NCI-H187 treated with DMSO at 0.1 percent for 48 hours (cell line): ENCODE measurements at places on chromosomes 6 and 20.

- peak; percentile 97 for DNase-seq
Measured at GRCh38 chr20:5168651-5169396, 42.0 kb downstream of the CDS2 start.

GRCh38 chr6:14738497-14738896 is 507.4 kb upstream of the JARID2 start:
- DNase-seq = no peak

GRCh38 chr20:18778690-18779392 is 34.7 kb upstream of the SCP2D1 start:
- no peak for DNase-seq

DNA sequence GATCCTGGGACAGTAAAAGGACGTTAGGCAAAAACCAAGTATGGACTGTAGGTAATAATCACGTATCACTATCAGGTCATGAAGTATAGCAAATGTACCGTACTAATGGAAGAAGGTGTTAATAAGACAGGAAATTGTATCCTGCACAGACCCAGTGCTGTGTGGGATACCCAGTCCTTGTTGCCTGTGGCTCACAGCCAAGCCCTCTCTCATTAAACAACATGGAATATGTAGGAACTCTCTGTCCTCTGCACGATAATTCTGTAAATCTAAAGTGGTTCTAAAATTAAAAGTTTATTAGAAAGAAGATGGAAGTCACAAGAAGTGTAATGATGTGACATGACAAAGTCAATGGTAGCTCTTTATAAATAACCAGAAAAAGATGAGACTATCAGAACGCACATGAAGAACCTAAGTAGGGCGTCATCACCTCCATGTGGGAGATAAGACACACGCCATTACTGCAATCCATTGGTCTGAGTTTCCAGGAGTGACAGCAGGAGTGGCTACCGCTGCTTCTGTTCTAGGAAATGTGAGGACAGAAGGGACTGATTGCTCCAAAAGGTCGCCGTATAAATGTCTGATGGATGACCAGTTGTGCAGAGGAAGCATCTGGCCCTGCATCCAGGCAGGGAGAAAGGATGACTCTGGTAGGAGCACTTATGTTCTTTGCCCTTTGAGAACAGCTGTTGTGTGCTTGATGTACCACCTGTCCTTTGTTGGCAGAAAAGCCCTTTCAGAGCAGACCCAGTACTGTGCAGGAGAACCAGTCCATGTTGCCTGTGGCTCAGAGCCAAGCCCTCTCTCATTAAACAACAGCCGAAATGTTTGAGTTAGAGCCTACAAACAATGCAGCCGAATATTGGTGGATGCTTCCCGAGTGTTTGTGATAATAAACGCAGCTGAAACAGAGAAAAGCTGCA is 125.6 kb downstream of the FIG4 start:
- DNase-seq = peak; percentile 81

- no peak for DNase-seq
Measured at GRCh38 chr6:133245422-133245903, 4.3 kb downstream of the EYA4 start.

GRCh38 chr6:12361042-12361765 is 71.0 kb downstream of the EDN1 start:
- no peak for DNase-seq

DNA sequence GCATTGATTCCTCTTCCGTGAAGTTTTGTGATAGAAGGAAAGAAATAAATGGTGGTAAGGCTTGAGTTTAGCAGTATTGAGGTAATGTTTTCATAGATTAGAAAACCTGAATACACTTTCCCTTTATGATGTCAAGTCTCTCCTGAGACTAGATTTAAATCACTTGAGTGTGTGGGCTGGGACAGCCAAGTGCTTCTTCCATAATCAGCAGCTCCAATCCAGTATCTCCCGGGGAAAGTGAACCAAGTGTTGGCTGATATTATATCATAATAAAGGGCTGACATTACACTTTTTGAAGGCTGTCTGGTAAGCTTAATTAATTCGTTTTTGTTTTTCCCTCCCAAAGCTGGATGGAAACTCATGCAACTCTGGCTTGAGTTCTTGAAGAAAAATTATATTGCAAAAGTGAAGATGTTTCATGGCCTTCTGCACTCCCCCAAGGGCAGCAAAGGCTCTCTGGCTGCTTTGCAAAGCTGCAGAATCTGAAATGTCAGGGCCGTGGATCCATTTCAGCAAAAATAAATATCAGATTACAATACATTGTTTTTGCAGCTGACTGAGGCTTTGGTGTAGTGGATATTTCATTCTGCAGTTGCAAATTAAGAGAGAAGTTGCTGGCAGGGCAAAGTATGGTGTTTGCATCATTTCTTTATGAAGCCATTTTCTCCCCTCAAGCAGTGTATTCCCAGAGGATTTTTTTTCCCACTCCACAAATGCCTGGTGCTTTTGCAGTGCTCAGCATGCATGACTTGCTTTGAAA is 101.2 kb downstream of the MKKS start:
- DNase-seq = peak; percentile 77

- no peak for DNase-seq
Measured at GRCh38 chr6:12137480-12137879, 125.4 kb downstream of the HIVEP1 start.

- DNase-seq = no peak
Measured at GRCh38 chr6:89775150-89775549, 44.4 kb downstream of the MDN1 start.

DNA sequence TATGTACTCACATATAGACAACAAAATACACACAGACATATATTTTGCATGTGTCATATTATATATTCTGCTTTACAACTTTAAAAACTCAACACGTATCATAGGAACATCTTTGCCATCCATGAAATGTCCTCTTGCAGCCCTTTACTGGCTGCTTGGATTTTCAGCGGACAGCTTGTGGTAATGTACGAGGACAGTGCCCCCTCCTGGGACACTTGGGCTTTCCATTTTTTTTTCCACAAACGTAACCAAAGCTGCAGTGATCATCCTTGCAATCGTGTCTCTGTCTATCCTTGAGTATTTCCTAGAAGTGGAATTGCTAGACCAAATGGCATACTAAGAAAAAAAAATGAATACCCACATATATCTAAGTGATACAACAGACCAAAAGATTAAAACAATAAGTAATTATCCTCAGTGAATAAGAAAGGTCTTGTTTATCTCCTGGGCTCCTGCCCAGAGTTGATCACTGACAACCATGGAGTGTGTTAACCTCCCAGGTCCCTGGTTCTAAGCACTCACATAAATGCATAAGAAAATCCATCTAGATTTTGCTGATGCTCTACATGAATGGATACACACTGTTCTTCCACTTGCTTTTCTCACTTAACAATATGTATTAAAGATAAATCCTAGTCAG is 18.1 kb downstream of the BPI start:
- DNase-seq = no peak

DNA sequence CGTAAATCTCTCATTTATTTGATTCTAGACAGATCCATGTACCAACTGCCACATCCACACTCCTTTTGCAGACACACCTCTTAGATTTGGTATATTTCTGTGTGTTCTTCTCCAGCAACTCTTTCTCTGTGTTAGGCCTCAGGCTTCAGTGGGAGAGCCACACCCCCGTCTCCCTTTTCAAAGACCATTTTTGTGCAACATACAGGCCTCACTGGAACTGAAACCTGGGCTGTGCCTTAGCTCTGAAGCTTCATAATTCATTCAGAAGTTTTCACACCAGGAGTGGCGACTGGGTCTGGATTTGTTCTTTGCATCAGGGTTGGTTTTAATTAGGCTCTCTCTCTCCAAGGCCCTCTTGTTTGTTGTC is 170.2 kb downstream of the THBS2 start:
- DNase-seq = no peak

GRCh38 chr20:8246153-8246552 is 114.1 kb downstream of the PLCB1 start:
- no peak for DNase-seq

DNA sequence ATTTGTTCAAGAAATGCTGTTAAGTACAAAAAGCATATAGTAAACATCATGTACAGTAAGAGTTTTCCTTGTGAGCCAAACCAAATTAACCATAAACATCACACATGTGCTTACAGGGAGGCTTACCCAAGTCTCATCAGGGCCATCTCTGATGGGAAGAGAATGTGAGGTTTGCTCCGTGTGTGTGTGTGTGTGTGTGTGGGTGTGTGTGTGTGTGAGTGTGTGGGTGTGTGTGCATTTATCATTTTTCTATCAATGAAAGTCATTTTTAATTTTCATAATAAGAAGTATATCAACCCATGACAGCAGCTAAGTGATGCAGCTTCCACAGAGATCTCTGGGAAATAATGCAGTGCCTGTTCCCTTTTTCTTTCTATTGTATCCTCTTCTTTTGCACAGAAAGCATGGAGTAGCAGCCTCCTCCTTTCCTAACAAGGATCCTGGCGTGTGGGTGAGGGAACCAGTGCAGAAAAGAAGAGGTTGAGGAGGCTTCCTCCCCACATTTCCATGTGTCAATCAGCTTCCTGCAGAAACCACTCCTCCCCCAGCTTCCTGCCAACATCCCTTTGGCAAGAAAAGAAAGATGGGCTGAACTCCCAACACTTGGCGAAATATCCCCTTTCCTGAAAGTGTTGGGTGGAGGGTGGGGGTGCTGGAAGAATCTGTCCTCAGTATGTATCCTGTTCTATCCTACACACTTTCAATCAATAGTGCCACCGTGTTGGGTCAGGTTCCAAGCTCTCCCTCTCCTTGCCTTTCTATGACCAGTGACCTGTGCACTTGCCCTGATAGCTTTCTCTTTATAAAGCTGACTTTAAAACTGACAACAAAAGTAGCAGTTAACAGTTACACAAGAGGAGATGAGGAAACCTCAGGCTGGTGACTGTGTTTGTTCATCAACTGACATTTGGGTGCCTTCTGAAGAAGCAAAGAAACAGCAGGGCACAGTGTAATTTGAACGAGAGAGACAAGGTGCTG is 251.8 kb upstream of the CITED2 start:
- no peak for DNase-seq

GRCh38 chr6:16769131-16769985 is 8.1 kb upstream of the ATXN1 start:
- DNase-seq = no peak

GRCh38 chr6:100517633-100518032 is 52.9 kb upstream of the SIM1 start:
- DNase-seq = no peak

GRCh38 chr6:154277629-154278017 is 79.0 kb downstream of the IPCEF1 start:
- DNase-seq = no peak

DNA sequence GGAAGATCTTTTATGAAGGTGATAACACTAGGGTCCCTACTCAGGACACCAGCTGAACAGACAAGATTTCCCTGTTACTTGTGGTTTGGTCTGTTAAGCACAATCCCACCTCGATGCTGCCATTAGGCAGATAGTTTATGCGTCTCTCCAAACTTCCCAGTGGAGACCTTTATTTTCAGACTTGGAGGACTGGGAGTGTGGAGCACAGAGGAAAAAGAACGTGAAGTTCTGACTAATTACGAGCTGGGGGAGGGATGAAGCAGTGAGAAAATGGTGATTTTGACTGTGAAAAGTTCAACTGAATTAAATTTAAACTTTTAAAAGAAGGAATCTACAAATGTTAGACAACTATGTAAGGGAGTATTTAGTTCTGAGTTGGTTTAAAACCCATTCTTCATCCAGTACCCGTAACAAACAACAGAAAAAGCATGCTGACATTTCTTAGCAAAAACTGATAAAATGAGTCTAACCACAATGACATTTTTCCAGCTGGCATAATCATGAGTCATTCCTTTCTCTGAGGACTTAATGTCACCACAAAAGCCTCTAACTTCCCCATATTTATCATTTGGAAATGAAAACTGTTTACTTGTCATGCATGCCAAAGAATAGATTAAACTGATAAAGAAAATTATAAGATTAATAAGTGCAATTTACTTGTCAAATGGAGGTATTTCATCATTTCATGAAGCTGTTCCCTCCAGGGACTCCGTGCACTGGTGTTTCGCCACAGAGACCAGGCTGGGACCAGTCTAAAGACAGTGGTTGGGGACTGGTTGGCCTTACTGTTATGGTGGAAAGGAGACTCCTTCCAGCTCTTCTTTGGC is 113.3 kb upstream of the SSTR4 start:
- no peak for DNase-seq

DNA sequence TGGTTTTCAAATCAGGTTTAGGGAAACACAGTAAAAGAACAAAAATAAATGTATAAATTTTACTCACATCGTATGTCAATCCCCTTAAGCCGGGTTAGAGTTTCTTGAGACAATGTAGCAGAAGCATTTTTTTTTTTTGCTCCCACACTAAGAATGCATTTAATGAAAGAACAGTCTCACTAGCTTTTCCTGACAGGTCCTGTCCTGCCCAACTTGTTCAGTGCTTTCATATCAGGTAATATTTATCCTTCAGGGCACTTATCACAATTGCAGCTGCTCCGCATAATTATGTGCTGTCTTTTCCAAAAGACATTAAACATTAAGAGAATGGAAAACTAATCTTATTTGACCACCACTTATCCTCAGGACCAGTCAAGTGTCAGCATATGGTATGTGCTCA is 632.0 kb downstream of the HTR1B start:
- DNase-seq = no peak

GRCh38 chr6:26388014-26388413 is 5.1 kb downstream of the BTN2A2 start:
- DNase-seq = no peak

DNA sequence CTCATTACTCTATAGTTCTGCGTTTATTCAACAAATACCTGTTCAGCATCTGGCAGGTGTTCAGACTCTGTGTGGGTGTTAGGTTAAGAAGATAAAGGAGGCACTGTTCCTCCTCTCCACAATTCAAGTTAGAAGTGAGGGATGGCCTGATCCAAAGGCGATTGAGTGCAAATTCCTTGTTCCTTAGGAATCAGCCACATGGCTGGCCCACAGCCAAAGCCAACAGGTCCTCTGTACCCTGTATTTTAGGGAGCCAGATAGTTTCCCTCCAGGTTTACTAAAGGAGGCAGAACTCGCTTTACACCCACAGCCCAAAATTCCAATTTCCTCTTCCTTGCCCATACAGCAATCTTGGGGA is 5.0 kb upstream of the CD40 start:
- DNase-seq = no peak

GRCh38 chr20:47929368-47930115 is 144.3 kb upstream of the SULF2 start:
- DNase-seq = no peak

DNA sequence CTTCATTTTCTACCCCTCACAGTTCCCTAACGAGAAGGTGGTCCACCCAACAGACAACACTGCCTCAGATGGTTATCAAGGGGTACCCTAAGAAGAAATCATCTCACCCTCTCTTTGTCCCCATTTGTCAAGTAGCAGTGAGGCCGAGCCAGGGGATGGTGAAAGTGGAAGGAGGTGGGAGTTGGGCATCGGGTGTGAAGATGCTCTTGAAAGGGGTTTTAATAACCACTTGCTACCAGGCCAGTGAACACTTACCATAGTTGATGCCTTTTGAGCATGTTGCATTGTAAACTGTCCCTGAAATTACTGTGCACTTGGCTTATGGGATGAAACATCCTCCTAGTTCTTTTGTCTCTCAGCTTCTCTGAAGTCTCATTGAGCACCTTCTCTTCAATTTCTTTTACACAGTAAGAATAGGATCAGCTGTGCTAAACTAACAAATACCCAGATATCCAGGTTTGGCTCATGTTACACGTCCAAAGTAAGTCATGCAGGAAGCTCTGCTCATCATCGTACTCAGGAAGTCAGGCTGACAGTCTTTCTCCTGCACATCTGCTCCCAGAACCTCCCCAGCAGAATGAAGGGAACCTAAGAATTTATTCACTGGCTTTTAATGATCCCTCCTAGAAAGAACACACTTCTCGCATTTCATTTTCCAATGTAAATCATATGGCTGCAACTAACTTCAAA is 13.3 kb downstream of the HLA-DPB1 start:
- DNase-seq = peak; percentile 41
